Airway epithelial cell (primary cell): ENCODE measurements at places on chromosomes 2 and 18. TPM values are rescaled to one million over a fixed set of nuclear protein-coding genes. Genes with fewer than 3 reads are reported as not detected.

MSH6 gene
- 47.7 and 68.5 TPM in 2 replicates for total RNA-seq

ARHGAP15 gene
- total RNA-seq, result not detected in 2 replicates

COLEC12 gene
- total RNA-seq, result not detected in 2 replicates

SCN3A gene
- not detected in 2 replicates for total RNA-seq

GLI2 gene
- total RNA-seq, result 0.56 and 0.85 TPM in 2 replicates

AGFG1 gene
- 30.2 and 64.3 TPM in 2 replicates for total RNA-seq

ATP9B gene
- total RNA-seq, result 6.3 and 10.6 TPM in 2 replicates

SCYGR4 gene
- not detected in 2 replicates for total RNA-seq

CERKL gene
- total RNA-seq, result not detected in 2 replicates

ANKRD29 gene
- total RNA-seq, result 4.0 and 13.9 TPM in 2 replicates

KIF1A gene
- total RNA-seq, result not detected in 2 replicates

AOX1 gene
- 3.7 and 10.6 TPM in 2 replicates for total RNA-seq

TBR1 gene
- total RNA-seq, result not detected in 2 replicates

ZBTB7C gene
- 2.6 and 3.5 TPM in 2 replicates for total RNA-seq

ERMN gene
- total RNA-seq, result not detected in 2 replicates

LRRTM4 gene
- total RNA-seq, result not detected in 2 replicates

LAMA3 gene
- total RNA-seq, result 362 and 462 TPM in 2 replicates

SERPINB3 gene
- 149 and 212 TPM in 2 replicates for total RNA-seq

FBLN7 gene
- 0.14 TPM in 1 of 2 replicates, not detected in the other for total RNA-seq

KLHL14 gene
- not detected in 2 replicates for total RNA-seq

BUB1 gene
- total RNA-seq, result 19.9 and 31.2 TPM in 2 replicates

BBS5 gene
- total RNA-seq, result 3.5 and 4.3 TPM in 2 replicates

COL5A2 gene
- total RNA-seq, result 33.1 and 34.4 TPM in 2 replicates

SMYD1 gene
- not detected in 2 replicates for total RNA-seq

ITPRIPL1 gene
- total RNA-seq, result 0.28 and 0.99 TPM in 2 replicates

FAM237A gene
- not detected in 2 replicates for total RNA-seq

GREB1 gene
- total RNA-seq, result 0.07 TPM in 1 of 2 replicates, not detected in the other

TUBA4A gene
- 330 and 647 TPM in 2 replicates for total RNA-seq

HOXD9 gene
- total RNA-seq, result not detected in 2 replicates

HOXD13 gene
- total RNA-seq, result not detected in 2 replicates

NLRC4 gene
- total RNA-seq, result not detected in 2 replicates

C2orf72 gene
- total RNA-seq, result not detected in 2 replicates

MAP3K19 gene
- total RNA-seq, result not detected in 2 replicates

RAD51AP2 gene
- total RNA-seq, result 0.05 and 0.14 TPM in 2 replicates

L3MBTL4 gene
- 0.05 and 0.07 TPM in 2 replicates for total RNA-seq

ZNF521 gene
- total RNA-seq, result 0.21 TPM in 1 of 2 replicates, not detected in the other

ASXL3 gene
- total RNA-seq, result under 0.01 and 0.05 TPM in 2 replicates

ERCC3 gene
- 17.9 and 23.1 TPM in 2 replicates for total RNA-seq

PLGLB2 gene
- total RNA-seq, result not detected in 2 replicates

OSR1 gene
- 2.7 and 4.0 TPM in 2 replicates for total RNA-seq

LRRC30 gene
- not detected in 2 replicates for total RNA-seq

UGT1A10 gene
- not detected in 2 replicates for total RNA-seq

CNTNAP5 gene
- total RNA-seq, result not detected in 2 replicates

ANO7 gene
- total RNA-seq, result 0.79 and 1.1 TPM in 2 replicates

GKN2 gene
- not detected in 2 replicates for total RNA-seq

SLC8A1 gene
- total RNA-seq, result 1.1 TPM in 2 replicates

SPP2 gene
- not detected in 2 replicates for total RNA-seq

SKOR2 gene
- not detected in 2 replicates for total RNA-seq

ZNF804A gene
- total RNA-seq, result 0.05 and 0.07 TPM in 2 replicates

CAPN14 gene
- 2.9 and 4.0 TPM in 2 replicates for total RNA-seq

FSHR gene
- total RNA-seq, result not detected in 2 replicates

AGXT gene
- total RNA-seq, result not detected in 2 replicates

FBXO36 gene
- total RNA-seq, result 3.3 and 4.0 TPM in 2 replicates

RNF103 gene
- 9.7 and 10.2 TPM in 2 replicates for total RNA-seq
